Stimulated activated CD8-positive, alpha-beta memory T cell treated with anti-CD3 and anti-CD28 coated beads, Interleukin-7, amount 100 ng/mL, for 1 hour (primary cell): ENCODE measurements at places on chromosomes 4 and X.

GRCh38 chrX:132676102-132676501, 187.3 kb upstream of the MBNL3 start:
- no peak for DNase-seq

DNA sequence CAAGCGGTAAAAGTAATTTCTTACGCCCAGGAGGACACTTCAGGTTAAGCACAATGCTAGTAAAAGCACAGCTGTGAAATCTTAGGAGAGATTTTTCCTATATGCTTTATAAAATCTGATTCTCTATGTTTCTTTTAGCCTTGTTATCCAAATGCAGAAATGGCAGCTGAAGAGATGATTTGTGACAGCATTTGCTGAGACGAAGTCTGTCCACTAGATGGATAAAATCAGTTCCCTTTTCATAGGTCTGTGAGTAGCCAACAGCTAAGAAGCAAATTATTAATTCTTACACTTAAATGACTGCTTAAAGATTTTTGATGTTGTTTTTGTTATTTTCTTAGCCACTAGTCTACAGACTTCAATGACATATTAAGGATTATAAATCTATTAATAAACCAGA, 5.3 kb downstream of the GPM6A start:
- DNase-seq = no peak

DNA sequence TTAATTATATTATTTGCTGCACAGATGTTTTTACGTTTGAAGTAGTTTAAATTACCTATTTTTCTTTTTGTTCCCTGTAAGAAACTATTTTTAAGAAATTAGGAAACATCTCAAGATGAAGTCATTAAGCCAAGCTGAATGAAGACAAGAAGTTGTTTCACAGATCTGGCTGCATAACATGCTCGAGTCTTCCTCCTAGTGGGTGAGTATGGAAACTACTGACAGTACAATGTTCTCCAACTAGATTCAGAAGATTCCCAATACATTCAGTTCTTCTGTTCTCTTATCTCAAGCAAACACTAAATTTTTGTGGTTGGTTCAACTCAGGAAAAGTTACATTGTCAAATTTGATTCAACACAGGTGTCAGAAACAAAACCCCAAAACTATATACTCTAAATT, 256.8 kb upstream of the VCX start:
- no peak for DNase-seq

GRCh38 chr4:157043131-157043530, 32.8 kb upstream of the GLRB start:
- DNase-seq = no peak

- DNase-seq = no peak
Measured at GRCh38 chrX:19563327-19563726, 48.0 kb upstream of the MAP3K15 start.

DNA sequence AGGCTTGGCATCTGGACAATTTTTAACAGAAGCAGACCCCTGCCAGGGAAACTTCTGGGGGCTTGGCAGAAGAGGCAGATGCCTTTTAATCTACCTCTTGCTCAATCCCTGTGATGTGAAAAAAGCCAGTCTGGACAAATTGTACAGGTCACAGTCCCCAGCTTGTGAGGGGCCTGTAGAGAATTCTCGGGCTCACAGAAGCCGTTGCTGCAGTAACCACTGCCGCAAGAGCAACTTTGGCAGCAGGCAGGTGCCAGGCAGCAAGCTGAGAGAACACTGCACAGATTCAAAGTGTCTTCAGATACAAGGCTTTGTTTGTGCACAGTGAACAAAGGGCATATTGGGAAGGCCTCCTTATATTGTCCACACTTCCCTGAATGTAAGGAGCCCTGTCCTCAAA, 11.7 kb downstream of the GPKOW start:
- DNase-seq = no peak

DNA sequence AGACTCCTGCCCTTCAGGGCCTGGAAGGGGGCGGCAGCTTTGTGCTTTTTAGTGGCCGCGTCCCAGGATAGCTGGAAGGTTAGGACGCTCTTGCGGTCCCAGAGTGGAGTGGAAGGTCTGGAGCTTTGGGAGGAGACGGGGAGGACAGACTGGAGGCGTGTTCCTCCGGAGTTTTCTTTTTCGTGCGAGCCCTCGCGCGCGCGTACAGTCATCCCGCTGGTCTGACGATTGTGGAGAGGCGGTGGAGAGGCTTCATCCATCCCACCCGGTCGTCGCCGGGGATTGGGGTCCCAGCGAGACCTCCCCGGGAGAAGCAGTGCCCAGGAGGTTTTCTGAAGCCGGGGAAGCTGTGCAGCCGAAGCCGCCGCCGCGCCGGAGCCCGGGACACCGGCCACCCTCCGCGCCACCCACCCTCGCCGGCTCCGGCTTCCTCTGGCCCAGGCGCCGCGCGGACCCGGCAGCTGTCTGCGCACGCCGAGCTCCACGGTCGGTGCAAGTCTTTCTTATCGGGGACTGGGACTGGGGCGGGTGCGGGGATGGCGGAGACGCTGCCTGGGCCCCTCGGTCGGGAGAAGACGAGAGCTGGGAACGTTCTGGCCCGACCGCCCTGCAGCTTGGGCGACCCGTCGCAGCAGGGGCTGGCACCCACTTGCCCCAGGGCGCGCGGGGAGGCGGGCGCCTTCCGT, at the start of gene EDNRA:
EDNRA (plus strand) TSS at position 207 of the 686 bp plus-strand sequence. CDS start 4,585 bp downstream, outside the sequence.
- DNase-seq = no peak

- DNase-seq = no peak
Measured at GRCh38 chr4:188819233-188819632, 680.0 kb downstream of the TRIML1 start.

DNA sequence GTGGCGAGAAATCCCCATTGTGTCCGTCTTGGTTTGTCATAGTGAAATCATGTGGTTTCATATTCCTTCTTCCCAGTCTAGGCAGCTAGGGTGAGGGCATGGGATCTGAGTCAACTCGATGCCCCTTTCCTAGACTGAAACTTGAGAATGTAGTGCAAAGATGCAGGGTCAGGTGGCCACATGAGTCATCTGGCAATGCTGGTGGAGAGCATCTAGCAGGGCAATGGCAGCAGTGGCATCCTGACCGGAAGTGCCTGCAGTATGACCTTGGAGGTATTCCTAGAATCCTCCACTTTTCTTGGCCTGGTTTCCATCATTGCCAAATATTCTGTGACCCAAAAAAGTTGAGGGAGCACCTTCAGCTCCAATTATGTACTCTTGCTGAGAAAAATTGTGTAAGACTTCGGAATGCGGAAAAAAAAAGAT, 39.1 kb upstream of the TMEM184C start:
- no peak for DNase-seq

- DNase-seq = no peak
Measured at GRCh38 chr4:117302226-117302625, 216.8 kb upstream of the TRAM1L1 start.

DNA sequence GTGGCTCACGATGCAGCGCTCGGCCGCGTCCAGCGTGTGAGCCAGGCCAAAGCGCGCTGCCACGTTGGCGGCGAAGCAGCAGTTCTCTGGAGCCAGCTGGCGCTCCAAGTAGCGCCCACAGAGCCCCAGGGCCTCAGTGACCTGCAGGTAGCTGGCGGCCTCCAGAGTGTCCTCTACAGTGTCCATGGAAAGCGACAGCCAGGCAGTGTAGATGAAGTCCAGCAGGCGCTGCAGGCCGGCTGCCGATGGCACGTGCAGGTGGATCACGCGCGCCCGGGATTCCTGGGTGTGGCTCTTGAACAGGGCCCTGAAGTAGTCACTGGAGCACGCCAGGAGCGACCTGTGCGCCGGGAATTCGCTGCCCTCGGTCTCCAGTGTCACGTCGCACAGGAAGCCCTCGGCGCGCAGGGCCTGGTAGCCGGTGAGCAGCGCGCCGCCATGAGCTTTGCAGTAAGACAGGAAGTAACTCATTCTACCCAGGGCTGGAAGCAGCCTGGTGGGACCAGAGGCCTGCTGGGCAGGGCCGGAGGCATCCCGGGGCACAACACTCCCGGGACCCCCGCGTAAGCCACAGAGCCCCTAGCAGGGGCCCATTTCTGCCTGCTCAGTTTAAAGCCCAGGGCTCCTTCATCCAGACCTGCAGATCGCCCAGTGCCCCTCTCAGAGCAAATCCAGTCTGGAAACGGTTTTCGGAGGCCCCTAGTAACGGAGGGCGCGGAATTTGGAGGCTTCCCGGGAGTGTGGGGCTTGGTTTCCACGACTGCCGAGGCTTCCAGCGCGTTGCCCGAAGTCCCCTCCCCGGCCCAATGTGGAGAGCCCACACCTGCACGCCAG, 595 bp downstream of the KLHL34 start:
- DNase-seq = no peak

DNA sequence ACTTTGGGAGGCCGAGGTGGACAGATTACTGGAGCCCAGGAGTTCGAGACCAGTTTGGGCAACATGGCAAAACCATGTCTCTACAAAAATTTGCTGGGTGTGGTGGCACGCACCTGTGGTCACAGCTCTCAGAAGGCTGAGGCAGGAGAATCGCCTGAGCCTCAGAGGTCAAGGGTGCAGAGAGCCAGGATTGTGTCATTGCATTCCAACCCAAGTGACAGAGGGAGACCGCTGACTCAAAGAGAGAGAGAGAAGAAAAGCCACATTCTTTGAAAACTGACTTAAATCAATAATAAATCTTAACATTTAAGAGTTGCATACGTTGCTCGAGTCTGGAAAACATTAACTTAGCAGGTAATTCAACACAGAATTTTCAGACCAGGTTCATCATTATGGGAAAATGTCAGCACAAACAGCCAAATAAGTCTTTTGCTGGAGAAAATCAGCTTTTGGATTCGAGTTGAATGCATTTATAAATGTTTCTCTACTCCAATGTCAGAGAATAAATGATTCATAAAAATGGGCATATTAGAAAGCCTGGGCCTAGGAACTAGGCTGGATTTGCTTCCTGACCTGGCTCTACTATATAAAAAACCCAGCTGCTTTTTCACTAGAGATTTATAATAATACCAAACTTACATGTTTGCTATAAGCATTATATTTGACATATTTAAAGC, 68.3 kb upstream of the RBPJ start:
- DNase-seq = no peak

DNA sequence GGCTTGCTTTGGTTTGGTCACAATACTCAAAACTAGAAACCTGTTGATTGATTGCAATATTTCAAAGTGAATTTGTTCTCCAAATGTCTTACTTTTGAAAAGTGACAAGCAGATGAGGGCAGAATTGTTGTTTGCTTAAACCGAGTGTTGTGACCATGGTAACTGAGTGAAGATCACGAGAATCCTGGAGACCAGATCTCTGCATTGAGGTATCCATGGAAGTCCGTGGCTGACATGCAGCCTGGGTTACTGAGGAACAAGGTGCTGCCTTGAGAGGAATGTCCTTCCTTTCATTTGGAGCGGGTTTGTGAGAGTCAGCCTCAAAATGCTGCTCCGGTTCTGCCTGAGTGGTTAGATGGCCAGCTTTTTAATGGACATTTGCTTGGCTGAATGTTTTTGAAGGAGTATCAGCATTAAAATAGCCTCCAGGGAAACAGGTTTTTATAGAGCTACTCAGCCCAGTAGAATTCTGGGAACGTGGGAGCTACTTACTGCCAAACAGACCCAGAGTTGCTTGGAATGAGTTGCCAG, 31.3 kb downstream of the NYX start:
- no peak for DNase-seq

GRCh38 chr4:22201256-22201655, 252.7 kb upstream of the KCNIP4 start:
- DNase-seq = no peak

GRCh38 chr4:81758574-81759264, 287.0 kb upstream of the RASGEF1B start:
- no peak for DNase-seq

DNA sequence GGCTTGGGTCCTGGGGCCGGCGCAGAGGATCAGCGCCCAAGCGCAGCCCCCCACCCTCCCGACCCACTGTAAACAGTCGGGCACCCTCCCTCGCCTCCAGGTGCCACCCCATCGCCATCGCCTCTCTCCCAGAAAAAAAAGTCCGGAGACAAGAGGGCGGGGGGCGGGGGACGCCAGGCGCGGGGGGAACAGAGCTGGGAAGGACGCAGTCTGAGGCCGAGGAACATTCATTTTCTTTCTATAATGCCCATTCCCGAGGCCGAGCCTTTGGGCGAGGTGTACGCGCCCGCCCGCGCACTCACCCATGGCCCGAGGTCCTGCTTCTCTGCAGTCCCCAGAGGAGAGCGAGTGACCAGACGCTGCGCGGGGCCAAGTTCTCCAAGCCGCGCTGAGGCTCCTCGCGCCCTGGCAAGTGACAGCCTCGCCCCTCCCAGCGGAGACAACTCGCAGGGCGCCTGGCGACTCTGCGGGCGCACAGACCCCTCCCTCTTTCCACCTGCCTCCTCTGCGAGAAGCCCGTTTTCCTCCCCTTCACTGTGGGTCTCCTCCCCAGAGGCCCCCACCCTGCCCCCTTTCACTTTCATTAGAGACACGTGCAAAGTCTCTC, 63.5 kb upstream of the WDR17 start:
- DNase-seq = no peak

DNA sequence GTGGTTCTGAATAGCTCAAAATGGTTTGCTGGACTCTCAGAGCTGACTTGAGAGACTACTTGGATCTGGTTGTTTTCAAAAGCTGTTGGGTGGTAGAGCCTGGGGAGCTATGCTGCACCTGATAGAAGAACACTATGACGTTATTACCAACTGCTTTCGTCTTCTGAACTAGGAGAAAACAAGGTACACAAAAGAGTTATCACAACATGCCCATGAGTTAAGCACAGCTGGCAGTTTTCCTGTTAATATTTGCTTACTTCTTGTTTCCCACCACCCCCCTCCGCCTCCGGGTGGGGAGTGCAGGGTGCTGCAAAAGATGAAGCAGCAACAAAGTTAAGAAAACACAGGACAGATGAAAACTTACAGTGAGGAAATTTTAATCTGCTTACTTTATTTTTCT, 69.1 kb downstream of the RASL11B start:
- DNase-seq = no peak

DNA sequence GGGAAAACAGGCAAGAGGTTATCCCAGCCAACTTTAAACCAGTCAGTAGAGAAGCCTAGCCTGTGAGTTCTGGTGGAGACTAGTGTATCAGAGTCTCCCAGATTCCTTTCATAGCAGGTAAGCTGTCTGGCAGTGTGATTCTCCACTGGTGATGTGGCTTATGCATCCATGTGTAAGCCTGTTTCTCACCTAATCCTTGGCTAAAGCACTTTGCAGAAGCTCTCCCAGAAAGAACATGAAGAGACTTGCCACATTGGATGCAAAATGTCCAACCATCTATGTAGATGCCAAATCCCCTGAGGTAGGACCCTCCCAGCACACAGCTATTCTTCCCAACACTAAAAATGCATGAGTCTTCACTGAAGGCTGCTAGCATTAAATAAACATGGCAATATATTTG, 111.7 kb downstream of the CHRNA9 start:
- no peak for DNase-seq

- no peak for DNase-seq
Measured at GRCh38 chr4:152106781-152107321, 346.0 kb upstream of the GATB start.

DNA sequence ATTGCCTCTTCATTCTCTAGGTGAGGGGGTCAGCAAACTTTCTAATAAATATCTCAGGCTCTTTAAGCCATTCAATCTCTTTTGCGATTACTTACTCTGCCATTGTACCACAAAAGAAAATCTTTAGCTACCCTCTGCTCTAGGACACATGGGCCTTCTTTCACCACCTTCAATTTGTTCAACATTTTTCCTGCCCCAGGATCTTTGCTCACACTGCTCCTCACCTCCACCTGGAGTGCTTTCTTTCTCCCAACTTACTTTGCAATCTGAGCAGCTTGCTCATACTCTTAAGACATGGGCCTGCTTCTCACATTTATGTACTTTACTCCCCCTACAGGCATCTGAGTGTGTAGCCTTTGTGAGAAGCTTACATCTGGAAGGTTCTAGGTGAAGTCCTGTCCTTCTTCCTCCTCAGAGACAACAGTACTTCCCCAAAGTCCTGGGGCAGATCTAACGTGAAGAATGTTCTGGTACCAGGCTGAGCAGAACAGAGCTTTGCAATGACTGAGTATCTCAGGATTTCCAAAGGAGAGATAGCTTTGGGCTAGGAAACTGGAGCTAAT, 55.0 kb upstream of the PRDM5 start:
- no peak for DNase-seq
